Endodermal cell (in vitro differentiated cells): ENCODE measurements at places on chromosomes 5 and 9.

GRCh38 chr9:100697339-100697738, 119.5 kb downstream of the CAVIN4 start:
- DNase-seq: no peak

DNA sequence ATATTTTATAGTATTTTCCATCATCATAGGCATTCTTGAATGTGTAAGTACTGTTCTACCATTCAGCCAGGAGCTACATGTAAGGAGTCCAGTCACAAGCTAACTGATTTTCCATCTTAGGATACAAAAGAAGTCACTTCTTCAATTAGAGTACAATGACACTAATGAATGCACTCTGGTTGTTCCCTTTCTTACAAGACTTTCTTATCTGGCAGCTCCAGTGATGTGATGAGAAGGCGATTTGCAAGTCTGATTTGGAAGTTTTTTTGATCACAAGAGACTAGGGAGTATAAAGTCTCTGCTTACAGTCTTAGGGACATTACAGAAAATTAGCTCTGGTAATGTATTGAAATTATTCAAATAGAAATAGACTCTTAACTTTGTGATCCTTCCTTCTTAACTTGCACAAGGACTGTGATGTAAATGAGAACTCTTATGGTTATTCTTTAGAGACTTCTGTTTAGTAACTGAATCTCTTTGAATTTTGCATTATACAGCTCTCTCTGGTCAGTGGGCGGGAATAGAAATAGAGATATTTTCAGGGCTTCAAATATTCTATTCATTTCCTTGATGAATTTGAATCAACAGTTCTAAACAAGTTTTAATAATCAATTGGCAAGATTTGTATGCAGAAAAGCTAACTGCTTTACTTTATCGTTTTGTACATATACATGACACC, 130.4 kb upstream of the CDH6 start:
- DNase-seq: no peak

DNA sequence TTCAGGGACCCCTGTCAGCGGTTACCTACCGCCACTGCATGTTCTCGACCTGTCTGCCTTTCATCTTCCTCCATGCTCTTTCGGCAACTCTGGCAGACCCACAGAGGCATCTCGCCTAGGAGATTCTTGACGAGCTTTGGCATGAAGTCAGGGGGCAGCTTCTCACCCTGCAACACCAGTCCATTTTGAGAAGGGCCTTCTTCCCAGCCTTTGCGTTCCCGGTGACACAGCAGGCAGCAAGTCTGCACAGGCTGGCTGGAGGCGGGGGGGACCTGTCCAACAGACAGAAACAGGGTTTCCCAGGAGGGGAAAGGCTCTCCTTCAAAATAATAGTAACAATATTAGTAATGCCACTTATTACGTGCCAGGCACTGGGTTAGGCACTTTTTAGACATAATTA, 15.5 kb downstream of the FAM193B start:
- no peak for DNase-seq

DNA sequence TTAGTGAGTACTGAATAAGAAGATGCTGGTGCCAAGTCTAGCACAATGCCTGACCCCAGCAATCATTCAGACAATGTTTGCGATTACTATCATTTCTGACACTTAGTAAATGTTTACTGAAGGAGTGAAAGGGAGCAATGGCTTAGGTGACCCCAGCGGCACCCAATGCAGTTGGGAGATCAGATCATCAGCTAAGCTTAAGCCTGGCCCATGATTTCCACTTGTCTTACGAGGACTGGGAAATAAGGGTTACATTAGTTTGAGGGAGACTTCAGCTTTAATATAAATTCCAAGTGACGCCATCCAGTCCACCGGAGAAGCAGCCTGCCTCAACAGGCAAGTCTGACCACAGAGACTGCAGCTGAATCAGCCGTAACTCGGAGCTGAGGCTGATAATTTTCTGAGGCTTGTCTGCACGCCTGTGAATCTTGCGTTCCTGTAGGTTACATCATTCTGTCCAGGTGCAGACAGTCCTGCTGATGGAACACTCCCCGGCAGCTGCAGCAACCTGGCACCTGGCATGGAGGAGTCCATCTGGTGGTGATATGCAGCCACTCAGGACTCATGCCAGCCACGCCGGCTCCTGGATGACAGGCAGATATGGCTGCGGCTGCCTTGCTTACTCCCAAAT, 34.9 kb upstream of the FGF1 start:
- DNase-seq: peak; percentile 45

GRCh38 chr9:135797507-135798262, 95.7 kb downstream of the KCNT1 start:
- peak; percentile 92 for DNase-seq

GRCh38 chr9:125761676-125762450, 14.7 kb downstream of the PBX3 start:
- no peak for DNase-seq

- DNase-seq: no peak
These were observed 4.5 kb upstream of the MAP3K1 start for GRCh38 chr5:56810826-56811225.
